ENCODE measurements at places on chromosomes 2 and 18. TPM values are rescaled to one million over a fixed set of nuclear protein-coding genes. Genes with fewer than 3 reads are reported as not detected.

Gene FSHR
- total RNA-seq = not detected

Gene REG3A
- total RNA-seq = not detected

Gene PAX8
- 2.4 TPM for total RNA-seq

Gene KLHL30
- 0.27 TPM for total RNA-seq

DNA sequence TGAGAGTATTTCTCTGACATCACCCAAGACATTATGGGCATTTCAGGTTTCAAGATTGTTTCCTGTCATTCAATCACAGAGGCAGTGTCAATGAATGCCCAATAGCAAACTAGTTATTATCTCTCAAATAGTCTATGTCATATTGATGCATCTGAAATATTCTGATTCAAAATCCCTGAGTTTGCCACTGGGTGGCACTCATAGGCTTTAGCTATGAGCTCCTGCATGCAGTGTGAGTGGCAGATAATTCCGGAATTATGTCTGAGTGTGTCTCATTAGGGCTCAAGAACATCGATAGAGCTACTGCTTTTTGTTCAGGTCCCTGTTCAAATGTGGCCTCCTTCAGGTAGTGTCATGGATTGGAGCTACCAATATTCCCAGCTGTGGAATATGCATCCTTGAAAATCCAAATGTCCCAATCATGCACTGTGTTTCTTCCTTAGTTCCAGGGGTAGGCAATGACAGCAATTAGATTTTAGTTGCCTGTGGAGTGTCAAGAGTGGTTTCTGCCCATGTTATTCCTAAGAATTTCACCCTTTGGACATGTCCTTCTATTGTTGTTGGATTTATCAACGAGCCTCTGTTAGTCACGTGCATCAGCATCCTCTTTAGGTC lies 7.8 kb upstream of the OR6B3 start:
- peaks cover 100% of the 10 kb centered on the region for H3K27me3 ChIP-seq
- H3K4me3 ChIP-seq = no peak overlapping the region
- no peak overlapping the region for H3K27ac ChIP-seq
- DNase-seq = peak; percentile 68
- H3K4me1 ChIP-seq = no peaks in the 10 kb centered on the region
- no peaks in the 10 kb centered on the region for H3K36me3 ChIP-seq

- DNase-seq = no peak
- no peaks in the 10 kb centered on the region for H3K36me3 ChIP-seq
- no peak overlapping the region for H3K4me3 ChIP-seq
- peaks cover 49% of the 10 kb centered on the region for H3K27me3 ChIP-seq
These were observed 39.4 kb downstream of the RNF144A start for GRCh38 chr2:6956566-6956965.

DNA sequence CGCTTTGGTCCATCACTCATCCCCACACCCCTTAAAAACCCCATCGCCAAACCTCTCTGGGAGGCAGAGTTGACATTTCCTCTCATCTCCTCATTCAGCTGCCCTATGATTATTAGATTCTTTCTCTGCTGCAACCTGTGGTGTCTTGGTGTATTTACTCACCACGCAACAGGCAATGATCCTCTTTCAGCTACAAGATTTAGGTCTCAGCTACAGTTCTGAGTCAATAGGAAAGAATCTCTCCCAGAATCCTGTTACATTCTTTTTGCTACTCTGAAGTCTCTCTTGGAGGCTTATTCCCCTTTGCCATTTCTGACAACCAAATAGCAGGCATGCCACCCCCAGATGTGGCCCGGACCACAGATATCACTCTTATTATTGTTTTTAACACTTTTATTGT lies 468.3 kb upstream of the GYPC start:
- H3K27me3 ChIP-seq = no peaks in the 10 kb centered on the region
- H3K4me1 ChIP-seq = no peaks in the 10 kb centered on the region
- H3K36me3 ChIP-seq = no peaks in the 10 kb centered on the region
- no peak overlapping the region for H3K4me3 ChIP-seq

- H3K27ac ChIP-seq = no peak overlapping the region
- DNase-seq = no peak
- no peaks in the 10 kb centered on the region for H3K27me3 ChIP-seq
- H3K4me1 ChIP-seq = peaks cover 9% of the 10 kb centered on the region
- H3K4me3 ChIP-seq = no peak overlapping the region
- H3K36me3 ChIP-seq = peaks cover 6% of the 10 kb centered on the region
These were observed 10.2 kb downstream of the TNFAIP6 start for GRCh38 chr2:151367571-151367970.

- H3K27me3 ChIP-seq = no peaks in the 10 kb centered on the region
- H3K27ac ChIP-seq = no peak overlapping the region
- no peak overlapping the region for H3K4me3 ChIP-seq
- no peaks in the 10 kb centered on the region for H3K4me1 ChIP-seq
- DNase-seq = no peak
- peaks cover 57% of the 10 kb centered on the region for H3K36me3 ChIP-seq
These were observed 93.5 kb downstream of the PRPF40A start for GRCh38 chr2:152623775-152624174.

DNA sequence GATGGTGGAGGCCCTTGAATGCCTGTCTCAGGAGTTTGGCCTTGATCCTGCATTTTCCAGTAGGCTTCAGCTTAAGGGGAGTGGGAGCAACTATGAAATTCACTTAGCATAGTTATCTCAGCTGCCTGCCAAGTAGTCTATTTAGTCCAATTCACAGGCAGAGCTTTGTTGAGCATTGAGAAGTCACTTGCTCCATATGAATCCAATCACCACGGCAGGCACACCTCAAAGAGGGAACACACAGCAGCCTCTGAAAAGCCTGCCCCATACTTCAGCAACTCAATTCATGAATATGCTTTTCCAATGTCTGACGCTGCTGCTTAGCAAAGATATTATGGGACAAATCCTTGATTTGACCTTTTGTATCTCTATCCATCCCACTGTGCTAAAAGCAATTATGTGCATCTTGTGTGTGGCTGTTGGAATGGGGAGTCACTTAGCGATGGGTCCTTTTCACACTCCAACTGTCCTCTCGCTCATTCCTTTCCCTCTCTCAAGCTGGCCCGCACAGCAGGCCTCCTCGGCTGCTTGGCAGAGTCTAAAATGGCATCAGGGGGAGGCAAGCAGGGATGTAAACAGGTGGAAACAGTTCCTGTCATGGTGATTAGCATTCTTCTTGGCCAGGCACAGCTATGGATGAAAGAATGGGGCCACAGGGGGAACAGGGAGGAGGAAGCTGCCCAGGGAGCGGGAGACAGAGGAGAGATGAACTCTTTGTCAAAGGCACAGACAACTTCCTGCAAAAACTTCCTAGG lies 56.0 kb upstream of the LRPPRC start:
- H3K27ac ChIP-seq = no peak overlapping the region
- H3K36me3 ChIP-seq = no peaks in the 10 kb centered on the region
- H3K4me3 ChIP-seq = no peak overlapping the region
- H3K27me3 ChIP-seq = no peaks in the 10 kb centered on the region
- H3K4me1 ChIP-seq = no peaks in the 10 kb centered on the region

GRCh38 chr18:41599466-41599865 lies 355.6 kb upstream of the PIK3C3 start:
- peaks cover 15% of the 10 kb centered on the region for H3K27me3 ChIP-seq
- no peaks in the 10 kb centered on the region for H3K36me3 ChIP-seq
- DNase-seq = no peak
- H3K27ac ChIP-seq = no peak overlapping the region
- no peak overlapping the region for H3K4me3 ChIP-seq
